DND-41 (cell line): ENCODE measurements at places on chromosomes 6 and 20.

DNA sequence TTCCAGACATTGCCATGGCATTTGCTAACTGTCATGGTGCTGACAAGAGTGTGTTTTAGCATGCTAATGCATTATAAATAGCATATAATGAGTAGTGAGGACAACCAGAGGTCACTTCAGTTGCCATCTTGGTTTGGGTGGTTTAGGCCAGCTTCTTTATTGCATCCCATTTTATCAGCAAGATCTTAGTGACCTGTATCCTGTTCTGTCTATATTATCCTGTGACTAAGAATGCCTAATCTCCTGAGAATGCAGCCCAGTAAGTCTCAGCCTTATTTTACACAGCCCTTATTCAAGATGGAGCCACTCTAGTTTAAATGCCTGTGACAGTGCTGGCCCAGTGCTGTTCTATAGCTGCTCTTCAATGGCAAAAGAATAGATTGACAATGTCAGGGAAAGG is 781.0 kb upstream of the ADGRB3 start:
- H3K4me1 ChIP-seq, result no peaks in the 10 kb centered on the region
- no peak overlapping the region for H3K27ac ChIP-seq
- H3K36me3 ChIP-seq, result no peaks in the 10 kb centered on the region
- no peaks in the 10 kb centered on the region for H3K27me3 ChIP-seq
- no peak overlapping the region for H3K4me3 ChIP-seq
- no peak for DNase-seq

GRCh38 chr6:30074331-30075093 is 1.1 kb downstream of the RNF39 start:
- peaks cover 10% of the 10 kb centered on the region for H3K36me3 ChIP-seq
- peaks cover 36% of the 10 kb centered on the region for H3K4me1 ChIP-seq
- no peaks in the 10 kb centered on the region for H3K27me3 ChIP-seq
- H3K4me3 ChIP-seq, result no peak overlapping the region
- no peak overlapping the region for H3K27ac ChIP-seq
- DNase-seq, result no peak

DNA sequence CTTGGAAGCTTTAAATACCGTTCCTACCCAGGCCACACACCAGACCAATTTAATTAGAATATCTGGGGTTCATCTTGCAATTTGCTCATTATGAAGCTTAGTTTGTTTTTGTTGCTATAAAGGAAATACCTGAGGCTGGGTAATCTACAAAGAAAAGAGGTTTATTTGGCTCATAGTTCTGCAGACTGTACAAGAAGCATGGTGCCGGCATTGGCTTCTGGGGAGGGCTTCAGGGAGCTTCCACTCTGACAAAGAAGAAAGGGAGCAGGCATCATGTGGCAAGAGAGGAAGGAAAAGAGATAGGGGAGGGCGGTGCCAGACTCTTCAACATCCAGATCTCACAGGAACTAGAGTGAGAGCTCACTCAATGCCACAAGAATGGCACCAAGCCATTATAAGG is 73.6 kb downstream of the RNF182 start:
- DNase-seq, result no peak
- no peak overlapping the region for H3K27ac ChIP-seq
- H3K4me1 ChIP-seq, result no peaks in the 10 kb centered on the region
- H3K36me3 ChIP-seq, result no peaks in the 10 kb centered on the region

DNA sequence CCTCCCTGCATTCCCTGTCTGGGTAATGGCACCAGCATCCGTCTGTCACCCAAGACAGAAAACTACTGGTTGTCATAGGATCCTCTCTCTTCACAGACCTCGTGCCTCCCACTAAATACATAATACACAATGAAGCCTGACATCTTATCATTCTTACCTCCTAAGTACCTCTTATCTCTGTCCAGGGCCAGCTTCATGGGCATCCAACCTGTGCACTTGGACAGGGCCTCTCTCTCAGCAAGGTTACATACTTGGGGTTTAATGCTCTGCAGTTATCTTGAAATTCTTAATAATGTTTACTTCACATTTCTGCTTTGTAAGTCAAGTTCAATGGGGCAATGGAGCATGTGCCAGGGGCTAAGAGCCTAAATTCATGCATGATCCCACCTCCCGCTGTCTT is 30.8 kb upstream of the KLHL31 start:
- H3K36me3 ChIP-seq, result no peaks in the 10 kb centered on the region
- H3K27me3 ChIP-seq, result no peaks in the 10 kb centered on the region
- DNase-seq, result no peak
- H3K4me1 ChIP-seq, result no peaks in the 10 kb centered on the region
- H3K27ac ChIP-seq, result no peak overlapping the region

- H3K4me1 ChIP-seq, result peaks cover 28% of the 10 kb centered on the region
- peaks cover 5% of the 10 kb centered on the region for H3K27me3 ChIP-seq
- DNase-seq, result no peak
Observed at GRCh38 chr6:42454428-42454791, 2.7 kb upstream of the TRERF1 start.
